Tibial artery (tissue), 4 donors: ENCODE measurements at places on chromosomes 5 and 9.

DNA sequence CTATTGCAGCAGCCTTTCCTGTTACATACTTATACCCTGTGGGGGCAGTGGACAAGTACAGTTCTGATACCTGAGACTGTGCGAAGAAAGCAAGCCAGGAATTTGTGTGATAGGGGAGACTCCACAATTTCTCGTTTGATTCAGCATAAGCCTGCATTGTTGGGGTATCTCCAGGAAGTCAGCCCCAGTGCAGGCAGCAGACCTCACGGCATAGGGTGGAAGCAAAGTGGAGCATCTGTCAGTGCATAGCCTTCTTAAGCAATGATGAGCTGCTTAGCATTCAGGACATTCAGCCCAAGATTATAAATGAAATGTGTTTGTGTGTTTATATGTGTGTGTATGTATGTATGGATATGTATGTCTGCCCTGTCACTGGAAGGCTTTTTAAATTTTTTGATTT, 157.0 kb downstream of the SH3GL2 start:
- DNase-seq, result no peak

DNA sequence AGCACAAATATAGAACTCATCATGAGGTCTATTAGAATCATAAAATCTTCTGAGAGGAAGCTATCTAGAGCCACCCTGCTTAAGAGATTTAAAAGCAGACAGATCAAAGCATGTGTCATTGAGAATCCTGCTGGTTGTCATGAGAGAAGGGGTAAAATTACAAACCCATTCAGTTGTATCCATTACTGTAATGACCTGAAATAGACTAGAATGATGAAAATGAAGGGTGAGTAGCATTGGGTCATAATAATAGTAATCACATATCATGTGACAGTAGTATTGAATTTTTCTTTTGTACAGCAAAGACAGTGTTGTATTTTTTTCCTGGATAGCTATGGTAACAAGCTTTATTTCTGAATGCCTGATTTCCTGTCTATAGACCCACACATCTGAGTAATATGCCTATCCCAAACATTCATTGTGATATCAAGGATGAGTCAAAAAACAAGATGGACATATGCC, 149.0 kb downstream of the PDE4D start:
- no peak for DNase-seq

DNA sequence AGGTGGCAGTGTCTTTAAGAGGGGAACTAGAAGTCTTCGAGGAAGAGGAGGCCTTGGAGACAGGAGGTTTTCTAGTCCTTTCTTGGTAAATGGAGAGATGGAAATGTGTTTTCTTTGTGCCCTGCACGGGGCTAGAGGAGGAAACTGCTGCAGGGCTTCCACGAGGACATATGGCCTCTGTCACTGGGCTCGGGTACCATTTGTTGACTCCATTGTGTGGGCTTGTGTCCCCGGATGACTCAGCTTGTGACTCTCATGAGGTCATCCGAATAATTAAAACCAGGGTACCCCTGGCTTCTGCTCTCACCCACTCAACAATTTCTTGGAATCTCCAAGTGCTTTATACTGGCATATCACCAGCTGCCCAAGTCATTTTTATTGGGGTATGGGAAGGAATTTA, 261.7 kb downstream of the KIF4B start:
- no peak for DNase-seq

- no peak for DNase-seq
Observed at GRCh38 chr5:149633476-149634350, 52.4 kb downstream of the ARHGEF37 start.

- DNase-seq, result no peak
Observed at GRCh38 chr9:3867196-3867595, 341.4 kb upstream of the RFX3 start.

DNA sequence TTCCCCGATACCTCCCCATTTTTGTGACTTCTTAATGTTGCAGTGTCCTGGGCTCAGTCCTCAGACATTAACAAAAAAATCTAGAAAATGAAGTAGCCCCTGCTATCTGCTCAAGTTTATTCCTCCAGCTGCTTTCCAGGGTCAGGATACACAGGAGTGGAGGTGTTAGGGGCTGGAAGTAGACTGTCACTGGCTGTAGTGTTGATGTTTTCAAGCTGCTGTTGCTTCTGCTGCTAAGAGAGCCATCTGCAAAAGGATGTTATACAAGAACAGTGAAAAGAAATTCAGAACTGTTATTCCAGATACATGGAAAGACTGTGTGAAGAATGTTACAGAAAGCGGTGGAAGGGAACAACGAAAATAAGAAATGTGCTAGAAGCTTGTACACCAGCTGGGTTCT, 10.7 kb downstream of the CD14 start:
- no peak for DNase-seq

- no peak for DNase-seq
Observed at GRCh38 chr5:124453221-124454051, 293.0 kb downstream of the ZNF608 start.

GRCh38 chr9:6667633-6668280, 22.2 kb upstream of the GLDC start:
- DNase-seq, result no peak

DNA sequence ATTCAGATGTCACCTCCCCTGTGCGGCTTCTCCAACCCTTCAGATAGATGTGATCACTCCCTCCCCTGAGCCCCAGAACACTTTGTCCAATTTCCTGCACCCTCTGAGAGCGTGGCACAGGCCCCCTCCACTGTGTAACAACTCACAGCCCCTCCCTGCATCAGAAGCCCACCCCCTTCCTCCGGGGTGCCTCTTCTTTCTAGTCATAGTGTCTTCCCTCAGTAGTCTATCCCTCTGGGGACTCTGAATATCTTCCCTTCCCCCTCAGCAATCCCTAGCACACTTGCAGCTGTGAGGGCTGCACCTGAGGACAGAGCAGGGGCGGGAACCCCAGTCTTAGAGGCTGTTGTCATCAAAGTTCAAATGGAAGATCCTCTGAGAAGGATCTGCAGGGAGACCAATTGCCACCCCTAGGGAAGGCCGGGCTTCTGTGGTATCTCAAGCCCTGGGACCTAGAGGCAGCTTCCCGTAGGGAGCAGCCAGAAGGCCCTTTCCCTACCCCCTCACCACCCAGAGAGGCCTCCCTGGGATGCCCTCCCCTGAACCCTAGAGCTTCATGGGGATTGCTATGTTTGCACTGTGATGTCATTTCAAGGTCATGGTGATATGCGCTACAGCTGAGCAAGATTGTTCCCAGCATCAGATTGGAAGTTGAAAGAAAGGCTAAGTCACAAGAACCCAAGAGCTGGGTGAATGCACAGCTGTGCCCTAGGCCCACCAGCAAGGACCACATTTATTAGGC, 70.7 kb downstream of the THBS4 start:
- DNase-seq, result no peak

DNA sequence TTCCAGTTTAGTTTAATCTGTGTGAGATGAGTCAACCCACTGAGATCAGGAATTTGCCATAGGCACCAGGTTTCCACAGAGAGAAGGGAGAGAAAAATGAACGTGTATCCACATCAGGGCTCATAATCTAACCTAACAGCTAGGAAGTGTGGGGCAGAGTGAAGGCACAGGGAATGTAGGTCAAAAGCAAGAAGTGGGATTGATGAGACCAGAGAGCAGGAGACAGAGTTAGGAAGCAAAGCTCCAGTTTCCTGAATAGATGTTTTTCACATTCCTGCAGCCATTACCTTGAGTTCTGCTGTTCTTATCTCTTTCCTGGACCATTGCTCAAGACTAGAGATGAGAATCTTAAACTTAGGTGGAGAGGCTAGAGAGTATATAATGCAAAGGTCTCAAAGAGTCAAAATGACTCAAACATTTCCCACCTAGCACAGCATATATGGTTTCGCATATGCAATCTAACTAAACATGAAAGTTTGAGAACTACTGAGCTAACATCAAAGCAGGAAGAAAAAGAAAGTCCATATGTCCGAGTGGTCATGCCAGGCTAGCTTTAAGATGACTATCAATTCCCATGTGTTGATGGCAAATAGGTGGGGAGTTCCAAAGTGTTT, 41.1 kb upstream of the GNAQ start:
- DNase-seq, result no peak

- no peak for DNase-seq
Observed at GRCh38 chr5:137587919-137588318, 88.8 kb upstream of the SPOCK1 start.

- no peak for DNase-seq
Observed at GRCh38 chr5:64822320-64822719, 53.6 kb downstream of the CWC27 start.

DNA sequence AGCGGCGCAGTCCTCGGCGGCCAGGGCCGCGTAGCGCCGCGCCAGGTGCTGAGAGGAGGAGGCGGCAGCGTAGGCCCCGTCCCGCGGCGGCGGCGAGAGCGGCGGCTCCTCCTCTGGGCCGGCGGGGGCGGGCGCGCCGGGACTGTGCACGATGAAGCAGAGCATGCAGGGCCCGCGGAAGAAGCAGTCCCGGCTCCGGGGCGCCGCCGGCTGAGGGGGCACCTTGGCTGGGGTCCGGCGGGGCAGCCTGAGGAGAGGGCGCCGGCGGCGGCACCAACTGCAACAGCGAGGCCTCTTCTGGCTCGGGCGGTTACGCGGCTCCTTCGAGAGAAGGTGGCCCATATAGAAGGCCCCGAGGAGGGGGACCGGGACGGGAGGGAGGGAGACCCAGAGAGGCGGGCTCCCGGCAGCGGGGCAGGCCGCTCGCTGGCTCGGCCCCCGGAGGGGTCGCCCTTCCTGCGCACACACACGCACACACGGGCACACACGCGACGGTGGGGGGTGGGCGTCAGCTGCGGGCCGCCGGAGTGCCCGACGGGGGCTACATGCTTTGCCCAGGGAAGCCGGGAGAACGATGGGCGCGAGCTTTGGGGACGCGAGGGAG, 446 bp downstream of the FBXL17 start:
- DNase-seq, result peak; percentile 68

- peak; percentile 47 for DNase-seq
Observed at GRCh38 chr9:92911511-92912475, 34.0 kb upstream of the ZNF484 start.

DNA sequence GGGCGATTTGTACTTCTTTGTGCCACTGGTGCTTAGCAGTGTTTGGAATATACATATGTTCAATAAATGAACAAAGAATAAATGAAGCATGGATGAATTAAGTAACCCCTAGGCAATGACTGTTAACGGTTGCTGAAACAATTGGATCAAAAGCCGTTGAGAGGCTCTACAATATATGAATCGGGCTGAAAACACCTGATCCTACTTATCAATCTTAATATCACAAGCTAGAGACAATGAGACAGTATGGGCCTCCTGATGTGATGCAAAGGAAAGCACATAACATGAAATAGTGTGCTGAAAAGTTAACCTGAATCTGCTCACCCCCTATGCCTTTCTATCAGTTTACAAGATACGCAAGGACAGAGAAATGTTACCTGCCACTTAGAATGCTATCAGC, 410.3 kb upstream of the RGMB start:
- DNase-seq, result no peak

GRCh38 chr9:27528886-27529315, 713 bp downstream of the MOB3B start:
- peak; percentile 52 for DNase-seq

DNA sequence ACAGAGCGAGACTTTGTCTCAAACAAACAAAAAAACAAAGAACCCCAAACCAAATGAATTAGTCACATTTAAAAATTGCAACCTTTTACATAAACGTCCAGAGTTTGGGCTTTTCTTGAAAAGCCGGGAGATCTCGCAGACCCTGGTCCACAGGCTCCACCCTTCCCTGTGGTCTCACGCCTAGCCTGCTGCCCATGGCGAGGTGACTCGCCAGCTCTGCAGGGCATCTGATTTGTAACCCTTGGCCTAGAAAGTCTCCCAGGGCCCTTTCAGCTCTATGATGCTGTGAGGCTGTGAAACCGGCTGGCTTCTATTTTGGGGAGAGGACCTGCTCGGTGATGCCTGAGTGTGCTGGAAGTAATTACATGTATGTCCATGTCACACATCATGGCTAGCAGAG, 44.7 kb upstream of the PHYKPL start:
- DNase-seq, result no peak

DNA sequence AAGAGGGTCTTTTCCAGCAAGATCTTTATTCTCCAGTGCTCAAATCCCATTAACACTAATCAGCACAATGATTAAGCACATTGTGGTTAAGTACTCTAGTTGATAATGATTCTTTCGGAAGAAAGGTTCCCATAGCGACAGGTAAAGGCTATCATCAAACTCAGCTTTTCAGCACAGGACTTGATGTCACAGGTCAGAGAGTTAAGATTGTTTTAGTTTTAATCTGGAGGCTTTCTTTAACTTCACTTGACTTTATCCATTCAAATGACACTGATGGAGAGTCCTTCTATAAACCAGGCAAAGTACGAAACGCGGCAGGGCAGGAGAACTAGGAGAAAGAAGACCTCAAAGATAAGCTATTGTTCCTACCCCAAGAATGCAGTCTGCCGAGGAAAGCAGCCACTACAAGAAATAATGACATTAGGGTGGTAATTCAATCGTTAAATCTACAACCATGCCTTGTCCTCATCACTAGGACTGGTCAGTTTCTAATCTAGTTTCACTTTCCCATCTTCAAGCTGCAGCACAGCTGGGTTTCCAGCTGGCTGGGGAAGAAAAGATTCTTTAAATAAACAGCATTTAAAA, 4.6 kb downstream of the NRG2 start:
- DNase-seq, result no peak

DNA sequence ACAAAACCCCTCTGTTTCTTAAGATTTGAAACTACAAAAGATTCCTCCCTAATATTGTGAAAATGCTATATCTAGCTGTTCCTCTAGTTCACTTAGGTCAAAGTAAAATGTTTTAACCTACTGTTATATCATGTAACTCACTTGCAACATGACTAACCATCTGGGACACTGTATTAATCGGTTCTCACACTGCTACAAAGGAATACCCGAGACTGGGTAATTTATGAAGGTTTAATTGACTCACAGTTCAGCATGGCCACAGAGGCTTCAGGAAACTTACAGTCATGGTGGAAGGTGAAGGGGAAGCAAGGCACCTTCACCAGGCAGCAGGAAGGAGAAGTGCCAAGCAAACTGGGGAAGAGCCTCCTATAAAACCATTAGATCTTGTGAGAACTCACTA, 34.7 kb downstream of the DIMT1 start:
- DNase-seq, result no peak
